ENCODE measurements at places on chromosomes 5 and 9.

DNA sequence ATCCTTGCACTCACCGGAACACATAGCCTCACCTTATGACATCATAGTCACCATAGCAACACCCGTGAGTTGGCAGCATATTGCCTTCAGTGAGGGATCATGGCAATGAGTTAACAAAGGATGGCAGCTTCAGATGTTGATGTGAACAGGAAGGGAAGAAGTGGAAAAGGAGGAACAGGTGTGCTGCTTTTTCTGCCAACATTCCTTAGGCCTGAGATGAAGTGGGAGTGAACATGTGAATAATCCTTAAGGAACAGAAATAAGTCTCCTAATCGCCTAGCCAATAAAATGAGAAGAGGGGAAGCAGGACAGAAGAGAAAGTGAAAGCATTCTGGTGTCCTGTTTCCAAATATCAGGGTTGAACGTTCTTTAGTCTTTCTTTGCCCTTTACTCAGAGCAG lies 360.0 kb downstream of the BRINP1 start:
- DNase-seq = no peak

DNA sequence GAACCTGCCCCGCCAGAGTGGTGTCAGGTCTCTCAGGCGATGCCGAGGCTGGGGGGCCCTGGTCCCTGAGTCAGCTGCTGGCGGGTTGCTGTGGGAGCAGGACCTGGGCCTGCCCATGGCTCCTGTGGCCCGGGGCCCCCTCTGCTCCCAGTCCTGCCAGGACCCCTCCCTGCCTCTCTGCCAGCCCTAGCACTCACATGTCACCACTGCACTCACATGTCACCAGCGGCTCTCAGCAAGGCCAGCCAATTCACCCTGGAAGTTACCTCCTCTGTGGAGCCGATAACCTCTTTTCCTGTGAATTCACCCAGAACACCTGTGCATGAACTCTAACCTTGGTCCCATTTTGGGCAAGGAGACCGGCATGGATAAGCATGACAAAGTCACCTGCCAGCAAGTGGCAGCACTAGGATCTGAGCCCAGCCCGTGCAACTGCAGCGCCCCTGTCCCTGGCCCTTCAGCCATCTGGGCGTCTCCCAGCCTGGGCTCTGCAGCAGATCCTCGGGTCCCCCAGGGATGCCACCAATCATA lies 170.2 kb downstream of the GAPVD1 start:
- DNase-seq = no peak

- DNase-seq = no peak
These were observed 11.8 kb downstream of the IL6ST start for GRCh38 chr5:55982957-55983381.

DNA sequence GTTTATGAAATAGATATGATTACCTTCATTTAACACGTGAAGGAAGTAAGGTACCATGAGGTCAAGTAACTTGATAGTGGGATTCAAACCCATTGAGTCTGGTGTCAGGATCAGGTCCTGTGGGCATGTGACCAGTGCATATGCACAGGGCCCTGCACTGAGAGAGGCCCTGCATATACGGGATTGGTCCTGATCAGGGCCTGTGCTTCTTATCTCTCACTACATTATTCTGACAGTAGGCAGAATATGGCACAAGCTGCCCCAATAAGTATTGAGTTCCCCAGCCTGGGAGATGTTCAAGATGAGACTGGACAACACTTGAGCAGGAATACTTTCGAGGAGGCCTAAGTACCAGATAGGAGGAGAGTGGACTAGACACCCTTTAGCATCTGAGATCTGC lies 44.0 kb downstream of the GALNT10 start:
- DNase-seq = no peak

DNA sequence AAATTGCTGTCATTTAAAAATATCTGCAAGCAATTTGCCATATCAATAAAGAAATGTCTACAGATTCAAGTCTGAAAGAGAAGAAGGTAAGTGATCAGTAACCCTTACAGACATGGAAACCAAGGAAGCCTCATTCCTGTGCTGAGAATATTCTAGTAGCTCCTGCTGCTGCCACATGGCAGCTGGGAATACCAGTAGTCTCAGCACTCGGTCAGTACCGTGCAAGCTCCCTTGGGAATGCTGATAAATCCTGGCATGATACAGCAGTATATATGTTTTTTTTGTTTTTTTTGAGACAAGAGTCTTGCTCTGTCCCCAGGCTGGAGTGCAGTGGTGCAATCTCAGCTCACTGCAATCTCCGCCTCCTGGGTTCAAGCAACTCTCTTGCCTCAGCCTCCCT lies 27.9 kb downstream of the NANS start:
- DNase-seq = no peak

Data from stimulated activated CD4-positive, alpha-beta T cell treated with anti-CD3 and anti-CD28 coated beads, Interleukin-4, amount 100 ng/mL, for 4 hours (primary cell).